Metanephros (tissue), 2 donors: ENCODE measurements at places on chromosomes 5 and 9. TPM values are rescaled to one million over a fixed set of nuclear protein-coding genes. Genes with fewer than 3 reads are reported as not detected.

SHC3 gene
- 5.8 TPM for total RNA-seq

SELENOP gene
- 366 TPM for total RNA-seq

UAP1L1 gene
- total RNA-seq: 11.2 TPM

PCDH1 gene
- total RNA-seq: 44.8 TPM

PRR7 gene
- total RNA-seq: 2.4 TPM

IFNK gene
- not detected for total RNA-seq
